Activated CD4-positive, alpha-beta memory T cell treated with anti-CD3 and anti-CD28 coated beads, Interleukin-2, amount 10 ng/mL, durations not matched to agents 7 days and 5 days (primary cell): ENCODE measurements at places on chromosomes 4 and X. TPM values are rescaled to one million over a fixed set of nuclear protein-coding genes. Genes with fewer than 3 reads are reported as not detected.

TMSB15A gene
- not detected for total RNA-seq

ENPEP gene
- 0.65 TPM for total RNA-seq

GPAT3 gene
- total RNA-seq: 27.7 TPM

NUDT6 gene
- 15.8 TPM for total RNA-seq

SPANXN2 gene
- not detected for total RNA-seq

NBDY gene
- 29.2 TPM for total RNA-seq

TMPRSS11F gene
- not detected for total RNA-seq

PRSS12 gene
- total RNA-seq: not detected

ATP8A1 gene
- 19.8 TPM for total RNA-seq

VSIG1 gene
- total RNA-seq: 5.0 TPM
